ENCODE measurements at places on chromosomes 16 and 17. TPM values are rescaled to one million over a fixed set of nuclear protein-coding genes. Genes with fewer than 3 reads are reported as not detected.

DNA sequence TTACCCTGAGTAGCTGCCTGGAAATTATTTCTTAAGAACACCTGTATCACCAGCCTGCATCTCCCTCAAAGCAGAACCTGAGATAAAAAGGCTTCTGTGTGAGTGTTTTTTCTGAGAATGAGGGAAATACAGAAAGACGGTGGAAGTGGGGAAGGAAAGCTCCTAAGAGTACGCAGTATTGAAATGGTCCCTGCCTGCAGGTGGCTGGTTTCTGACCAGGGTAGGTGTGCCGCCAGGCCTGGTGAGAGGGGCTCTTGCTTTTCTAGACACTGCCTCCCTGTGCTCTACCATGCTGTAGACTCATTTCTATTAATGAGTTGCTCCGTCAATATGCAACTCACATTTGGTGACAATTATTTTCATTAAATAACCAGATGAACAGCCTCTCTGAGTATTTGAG is 201.7 kb downstream of the MAP2K4 start:
- no peak for DNase-seq

DNA sequence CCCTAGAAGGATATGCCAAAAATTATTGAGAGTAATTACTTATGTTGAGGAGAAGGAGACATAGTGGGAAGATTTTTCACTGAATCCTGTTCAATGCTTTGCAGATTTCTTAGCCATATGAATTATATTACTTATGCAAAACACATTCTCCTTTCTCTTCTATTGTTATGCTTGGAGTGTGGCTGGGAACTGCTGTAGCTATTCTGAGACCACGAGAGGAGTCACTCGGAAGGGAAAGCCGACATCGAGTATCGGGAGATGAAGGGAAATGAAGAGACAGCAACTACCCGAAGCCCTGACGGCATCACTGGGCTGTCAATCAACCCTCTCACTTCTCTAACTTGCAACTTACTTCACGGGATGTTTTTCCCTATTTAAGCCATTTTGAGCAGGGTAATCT is 39.6 kb downstream of the STX8 start:
- DNase-seq = no peak

DNA sequence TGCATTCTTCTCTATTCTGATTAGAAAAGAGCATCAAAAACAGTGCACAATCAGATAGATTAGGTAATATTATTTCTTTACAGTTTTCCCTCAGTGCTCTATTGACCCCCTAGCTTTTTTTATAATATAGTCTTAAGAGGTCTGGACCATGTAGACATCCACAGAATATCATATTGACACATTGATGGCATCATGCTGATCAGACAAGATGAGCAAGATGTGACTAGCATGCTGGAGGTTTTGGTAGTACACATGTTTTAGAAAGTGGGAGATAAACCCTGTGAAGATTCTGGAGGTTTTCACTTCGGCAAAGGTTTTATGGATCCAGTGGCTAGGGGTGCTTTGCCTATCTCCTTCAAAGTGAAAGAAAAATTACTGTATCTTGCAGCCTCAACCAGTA is 2.8 kb upstream of the ABCA8 start:
- no peak for DNase-seq

DNA sequence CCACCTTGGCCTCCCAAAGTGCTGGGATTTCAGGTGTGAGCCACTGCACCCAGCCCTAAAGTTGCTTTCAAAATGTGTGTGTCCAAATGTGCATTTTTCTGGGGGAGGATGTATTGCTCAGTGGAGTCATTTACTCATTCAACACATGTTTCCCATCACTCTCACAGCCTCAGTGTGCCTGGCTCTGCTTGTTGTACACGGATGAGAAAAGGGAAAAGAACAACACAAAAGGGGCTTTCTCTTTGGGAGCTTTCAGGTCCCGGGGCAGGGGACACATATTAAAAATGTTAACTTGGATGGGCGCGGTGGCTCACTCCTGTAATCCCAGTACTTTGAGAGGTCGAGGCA is 1.7 kb upstream of the PPL start:
- DNase-seq = no peak

GRCh38 chr16:64362193-64362592 is 759.7 kb downstream of the CDH11 start:
- no peak for DNase-seq

GRCh38 chr16:1194665-1195392 is 30.2 kb downstream of the TPSG1 start:
- DNase-seq = no peak

- DNase-seq = peak; percentile 79
These were observed 23.4 kb upstream of the MPRIP start for GRCh38 chr17:17018612-17019429.

GRCh38 chr17:44559634-44560554 is 2.6 kb downstream of the FZD2 start:
- DNase-seq = no peak

DNA sequence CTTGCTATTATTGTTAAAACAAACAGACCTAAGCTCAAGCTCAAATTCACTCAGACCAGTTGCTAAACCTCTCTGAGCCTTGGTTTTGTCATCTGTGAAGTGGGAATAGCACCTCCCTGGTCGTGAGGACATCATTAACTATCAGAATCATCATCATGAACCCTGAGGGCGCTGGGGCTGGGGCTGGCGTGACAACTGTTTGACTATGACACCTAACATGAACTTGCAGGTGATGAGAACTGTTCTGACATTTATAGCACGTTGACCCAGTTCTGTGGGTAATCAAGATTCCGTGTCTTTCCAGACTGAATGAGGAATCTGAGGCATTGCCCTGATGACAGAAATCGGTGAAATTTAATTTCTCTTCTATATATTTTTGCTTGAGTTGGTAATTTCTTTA is 71.3 kb upstream of the CDH5 start:
- DNase-seq = no peak

DNA sequence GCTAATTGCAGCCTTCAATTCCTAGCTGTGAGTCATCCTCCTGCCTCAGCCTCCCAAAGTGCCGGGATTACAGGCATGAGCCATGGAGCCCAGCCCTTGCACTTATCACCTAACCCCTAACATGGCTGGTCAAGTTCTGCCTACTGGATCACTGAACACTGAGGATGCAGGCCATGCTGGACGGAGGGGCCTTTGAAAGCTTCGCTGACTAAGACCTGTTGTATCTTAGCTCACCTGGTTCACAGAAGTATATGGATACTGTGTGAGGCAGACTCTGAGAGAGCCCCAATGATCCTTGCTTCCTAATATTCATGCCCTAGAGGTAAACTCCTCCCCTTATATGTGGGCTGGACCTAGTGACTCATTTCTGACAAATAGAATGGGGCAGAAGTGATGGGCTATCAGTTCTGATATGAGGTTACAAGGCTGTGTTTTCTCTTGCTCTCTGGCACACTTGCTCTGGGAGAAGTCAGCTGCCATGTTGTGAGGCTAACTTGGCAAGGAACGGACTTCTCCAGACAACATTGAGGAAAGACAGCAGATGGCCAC is 11.7 kb upstream of the TMIGD1 start:
- no peak for DNase-seq

- no peak for DNase-seq
These were observed 37.7 kb downstream of the PLCG2 start for GRCh38 chr16:81816793-81817210.

- no peak for DNase-seq
These were observed 21.3 kb downstream of the CIBAR2 start for GRCh38 chr16:85090873-85091521.

GRCh38 chr16:89123831-89124100 is 30.1 kb downstream of the ACSF3 start:
- no peak for DNase-seq

- DNase-seq = peak; percentile 42
These were observed 3.0 kb upstream of the QPRT start for GRCh38 chr16:29675811-29676643.

- DNase-seq = no peak
These were observed 26.3 kb upstream of the SLC38A8 start for GRCh38 chr16:84068783-84069462.

GRCh38 chr17:7515911-7516610 is 31.9 kb downstream of the POLR2A start:
- no peak for DNase-seq

GRCh38 chr17:13995856-13996271 is 73.4 kb upstream of the COX10 start:
- DNase-seq = no peak

DNA sequence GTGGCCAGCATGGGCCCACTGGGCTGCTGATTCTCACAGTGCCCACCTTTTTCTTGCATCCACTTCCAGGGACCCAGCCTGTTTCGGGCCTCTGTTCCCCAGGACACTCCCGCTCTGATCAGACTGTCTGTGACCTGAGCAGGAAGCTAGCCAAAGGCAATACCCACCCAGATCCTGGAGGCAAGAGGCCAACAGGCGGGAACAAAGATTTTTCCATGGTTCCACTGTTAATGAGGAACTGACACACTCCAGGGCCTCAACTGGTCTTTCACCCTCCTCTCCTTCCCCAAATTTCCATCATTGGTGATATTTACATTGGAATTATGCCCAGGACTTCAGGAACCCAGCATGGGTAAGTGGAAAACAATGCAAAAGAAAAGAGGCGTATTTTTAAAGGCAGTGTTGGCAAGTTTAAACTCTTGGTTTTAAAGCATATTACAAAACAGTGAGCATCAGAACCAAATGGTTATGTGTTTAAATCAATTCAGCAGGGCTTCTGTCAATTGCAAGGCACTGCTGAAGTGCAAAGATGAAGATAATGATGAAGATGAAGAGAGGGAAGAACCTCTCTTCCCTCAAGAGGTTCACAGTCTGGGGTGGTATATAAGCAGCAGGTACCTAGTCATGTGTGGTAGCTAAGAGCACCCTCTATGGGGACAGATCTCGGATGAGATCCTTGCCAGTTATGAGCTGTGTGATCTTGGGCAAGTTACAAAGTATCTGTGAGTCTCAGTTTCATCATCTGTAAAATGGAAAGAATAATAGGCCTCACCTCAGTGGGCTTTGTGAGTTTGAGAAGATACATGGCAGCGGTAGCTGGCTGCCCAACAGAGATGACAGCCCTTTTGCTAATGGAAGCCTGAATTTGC is 14.4 kb upstream of the ATP2A3 start:
- peak; percentile 41 for DNase-seq

GRCh38 chr17:72466199-72466598 is 345.4 kb downstream of the SOX9 start:
- DNase-seq = no peak

DNA sequence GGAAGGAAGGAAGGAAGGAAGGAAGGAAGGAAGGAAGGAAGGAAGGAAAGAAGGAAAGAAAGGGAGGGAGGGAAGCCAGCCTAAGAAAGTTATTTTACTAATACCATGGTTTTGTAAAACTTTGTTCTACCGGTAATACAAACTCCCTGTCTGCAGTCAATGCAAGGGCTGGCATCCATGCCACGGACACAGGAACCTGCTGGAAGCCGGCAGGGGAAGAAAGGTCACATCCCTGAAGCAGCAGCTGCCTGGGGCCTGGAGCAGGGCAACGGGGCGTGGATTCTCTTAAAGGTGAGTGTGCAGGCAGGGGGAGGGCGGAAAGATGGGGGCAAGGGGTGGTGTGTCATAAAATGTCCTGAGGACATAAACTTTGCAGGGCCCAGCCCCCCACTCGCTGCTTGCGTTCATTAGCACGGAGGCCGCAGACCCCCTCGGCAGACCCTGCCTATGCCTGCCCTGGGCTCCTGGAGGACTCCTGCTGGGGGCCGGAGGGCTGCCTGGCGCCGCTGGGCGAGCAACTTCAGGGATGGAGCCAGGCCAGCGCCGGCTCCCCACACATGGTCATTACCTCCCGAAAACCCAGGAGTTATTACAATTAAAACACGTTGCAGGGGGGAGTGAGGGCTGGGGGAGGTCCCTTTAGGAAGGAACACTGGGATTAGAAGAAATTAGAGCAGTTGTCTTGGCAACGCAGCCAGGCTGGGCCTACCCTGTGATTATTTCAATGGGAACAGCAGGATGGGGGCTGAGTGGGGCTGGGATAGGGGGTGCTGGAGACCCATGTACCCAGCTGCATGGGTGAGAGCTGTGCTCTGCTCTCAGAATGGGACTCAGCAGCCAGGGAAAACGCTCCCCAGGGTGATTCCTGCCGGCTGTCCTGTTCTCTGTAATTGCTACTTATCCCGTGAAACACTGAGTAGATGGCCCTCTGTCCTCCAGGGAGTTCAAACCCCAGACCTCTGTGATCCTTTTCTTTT is 257.9 kb downstream of the SOX9 start:
- no peak for DNase-seq

- DNase-seq = no peak
These were observed 9.6 kb upstream of the N4BP1 start for GRCh38 chr16:48619547-48619946.

DNA sequence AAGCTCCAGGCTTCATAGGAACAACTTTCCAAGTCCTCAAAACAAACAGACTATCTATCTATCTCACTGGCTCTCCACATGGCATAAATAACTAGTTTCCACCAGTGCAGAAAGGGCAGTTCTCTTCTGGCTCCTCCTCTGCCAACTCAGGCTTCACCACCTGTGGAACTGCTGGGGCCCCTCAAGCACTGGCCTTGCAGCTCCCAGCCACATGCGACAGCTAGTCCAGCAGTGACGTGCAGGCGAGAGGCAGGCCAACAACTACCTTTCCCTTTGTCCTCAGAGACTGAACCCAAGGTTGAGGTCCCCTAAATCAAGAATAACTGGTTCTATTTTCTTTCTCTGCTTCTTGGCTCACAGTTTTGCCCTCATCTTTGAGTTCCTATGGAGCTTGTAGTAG is 137.6 kb downstream of the AATF start:
- DNase-seq = no peak

DNA sequence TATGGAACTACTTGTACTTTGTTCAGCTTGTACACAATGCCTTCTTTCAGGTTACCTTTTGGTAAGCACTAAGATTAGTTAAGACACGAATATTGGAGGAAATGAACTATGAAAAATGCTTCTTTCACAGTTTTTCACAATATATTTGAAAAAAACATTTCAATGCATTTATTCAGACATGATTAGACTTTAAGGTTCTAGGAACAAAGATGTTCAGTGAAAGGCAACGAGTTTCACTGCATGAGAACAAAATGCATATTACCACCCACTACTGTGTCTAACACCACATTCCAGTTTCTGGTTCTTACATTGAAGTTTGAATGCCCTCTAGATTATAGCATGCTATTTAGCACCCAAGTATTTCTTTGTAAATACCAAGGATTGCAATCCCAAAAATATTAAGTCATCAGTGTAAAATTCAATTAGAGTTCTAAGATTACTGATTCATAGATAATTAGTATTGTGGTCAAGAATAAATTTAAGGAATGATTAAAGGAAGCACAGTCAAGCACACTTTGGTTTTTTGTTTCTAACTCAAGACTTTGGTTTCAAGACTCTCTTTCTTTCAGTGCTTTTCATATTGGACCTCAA is 261.7 kb downstream of the CEP112 start:
- DNase-seq = no peak

The COA3 gene
- total RNA-seq = 82.9 TPM

The ANKRD40CL gene
- 0.99 TPM for total RNA-seq

The KREMEN2 gene
- 0.31 TPM for total RNA-seq

The KRT9 gene
- total RNA-seq = not detected

The OGFOD1 gene
- 34.2 TPM for total RNA-seq

The KRT15 gene
- 15.9 TPM for total RNA-seq

The CASKIN1 gene
- 0.08 TPM for total RNA-seq

The OR1F1 gene
- not detected for total RNA-seq

The CDK3 gene
- 9.5 TPM for total RNA-seq

The HIGD1B gene
- total RNA-seq = not detected

The CD300LB gene
- total RNA-seq = not detected

The GAS7 gene
- 0.13 TPM for total RNA-seq

The PPY gene
- not detected for total RNA-seq

The CCDC200 gene
- total RNA-seq = not detected

The NPIPB8 gene
- 0.15 TPM for total RNA-seq

The KRTAP17-1 gene
- total RNA-seq = not detected

The OTOP3 gene
- total RNA-seq = not detected

The UTS2R gene
- total RNA-seq = not detected

The RNF222 gene
- total RNA-seq = not detected

Data from HT-29 (cell line).